Thoracic aorta (tissue), 2 donors: ENCODE measurements at places on chromosomes 5 and 9. TPM values are rescaled to one million over a fixed set of nuclear protein-coding genes. Genes with fewer than 3 reads are reported as not detected.

DRD1 gene
- total RNA-seq = 0.41 TPM

LCN12 gene
- total RNA-seq = 0.27 TPM

EIF4E1B gene
- total RNA-seq = not detected

MAPK9 gene
- total RNA-seq = 16.1 TPM

HSPA4 gene
- total RNA-seq = 55.3 TPM

WNT8A gene
- total RNA-seq = not detected

PDZD2 gene
- total RNA-seq = 15.7 TPM

ANKRD55 gene
- total RNA-seq = not detected

GOLGA1 gene
- 11.6 TPM for total RNA-seq

DNA sequence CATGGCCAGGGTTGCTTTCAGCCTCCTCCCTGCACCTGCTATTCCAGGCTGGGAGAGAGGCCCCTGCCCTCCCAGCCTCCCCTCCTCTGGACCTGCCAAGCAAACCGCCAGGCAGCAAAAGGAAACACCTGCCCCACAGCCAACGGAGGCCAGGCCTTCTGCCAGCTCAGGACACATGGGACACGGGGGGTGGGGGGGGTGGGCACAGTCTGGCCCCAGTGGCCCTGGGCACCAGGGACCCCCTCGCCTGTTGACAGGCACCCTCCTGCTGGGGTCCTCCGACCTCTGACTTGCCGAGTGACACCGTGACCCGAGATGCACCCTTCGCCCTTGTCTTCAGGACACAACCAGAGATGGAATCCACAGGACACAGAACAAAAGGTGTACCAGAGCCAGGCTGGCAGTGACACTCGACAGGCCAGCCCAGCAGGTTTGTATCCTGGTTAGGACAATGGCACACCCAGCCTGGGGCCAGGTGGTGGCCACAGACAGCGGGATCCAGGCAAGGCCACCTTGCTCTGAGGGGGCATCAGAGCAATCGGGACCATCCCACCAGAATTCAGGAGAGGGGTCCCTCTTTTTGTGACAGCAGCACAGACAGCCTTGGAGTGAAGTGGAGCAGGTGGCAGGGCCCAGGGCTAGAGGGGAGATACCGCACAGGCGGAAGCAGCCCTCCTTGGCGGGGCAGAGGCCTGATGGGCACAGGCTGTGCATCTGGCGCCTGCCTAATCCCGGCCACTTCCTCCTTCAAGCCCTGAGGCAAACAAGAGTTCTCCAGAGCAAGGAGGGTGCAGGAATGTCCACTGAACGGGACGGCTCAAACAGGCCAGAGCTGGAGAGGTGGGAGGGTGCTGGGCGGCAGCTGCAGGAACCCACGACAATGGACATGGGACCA, 1.3 kb upstream of the TMEM210 start:
- no peak for DNase-seq

DNA sequence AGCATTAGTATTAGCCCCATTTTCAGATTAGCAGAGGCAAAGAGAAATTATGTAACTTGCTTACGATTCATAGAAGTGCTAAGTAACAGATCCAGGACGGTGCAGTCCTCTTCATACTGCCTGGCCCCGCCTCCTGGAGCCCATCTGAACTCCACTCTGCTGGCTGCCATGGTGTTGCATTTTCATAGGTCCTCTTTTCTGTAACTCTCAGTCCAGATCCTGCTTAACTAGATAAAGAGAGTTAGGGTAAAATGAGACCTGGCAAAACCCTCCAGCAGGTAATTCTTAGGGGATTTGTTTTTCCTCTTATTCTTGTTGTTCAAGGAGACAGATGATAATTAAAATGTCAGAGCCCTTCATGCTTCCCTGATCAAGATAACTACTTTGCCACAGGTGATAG, 135.1 kb upstream of the EFNA5 start:
- no peak for DNase-seq

DNA sequence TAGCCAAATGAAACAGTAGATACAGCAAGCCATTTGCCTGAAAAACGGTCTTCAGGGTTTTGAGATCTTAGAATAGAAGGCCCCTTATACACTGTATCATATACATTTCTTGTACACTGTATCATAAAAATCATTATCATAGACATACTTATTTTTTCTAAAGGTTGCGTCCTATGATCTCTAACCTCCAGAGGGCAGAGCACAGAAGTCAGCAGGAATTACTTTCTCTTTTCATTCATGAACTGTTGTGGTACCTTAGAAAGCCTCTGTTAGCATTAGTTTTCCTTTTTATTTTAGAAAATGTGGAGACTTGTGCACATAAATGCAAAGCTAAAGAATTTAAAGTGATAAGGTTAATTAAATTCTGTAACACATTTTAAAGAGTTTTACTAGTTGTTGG, 115.4 kb downstream of the OXCT1 start:
- no peak for DNase-seq

- DNase-seq = no peak
Measured at GRCh38 chr9:123470121-123470782, 114.3 kb downstream of the CRB2 start.

DNA sequence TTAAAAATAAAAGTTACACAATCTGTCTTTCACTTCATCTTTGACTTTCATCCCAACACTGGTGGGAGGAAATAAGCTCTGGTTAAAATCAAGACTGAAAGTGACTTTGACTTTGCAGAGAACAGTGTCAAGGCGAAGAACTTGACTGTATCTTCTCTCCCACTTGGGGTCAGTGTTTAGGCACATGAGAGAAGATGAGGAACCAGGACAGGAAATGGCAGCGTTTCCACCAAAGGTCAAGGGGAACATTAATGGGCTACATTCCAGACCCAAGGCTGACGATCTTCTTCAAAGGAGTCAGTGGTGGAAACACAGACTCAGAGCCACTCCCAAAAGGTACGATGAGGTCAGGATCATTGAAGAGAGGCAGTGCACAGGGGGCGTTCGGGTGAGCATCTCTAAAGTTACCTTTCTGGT, 409.5 kb downstream of the ARHGEF28 start:
- DNase-seq = no peak

DNA sequence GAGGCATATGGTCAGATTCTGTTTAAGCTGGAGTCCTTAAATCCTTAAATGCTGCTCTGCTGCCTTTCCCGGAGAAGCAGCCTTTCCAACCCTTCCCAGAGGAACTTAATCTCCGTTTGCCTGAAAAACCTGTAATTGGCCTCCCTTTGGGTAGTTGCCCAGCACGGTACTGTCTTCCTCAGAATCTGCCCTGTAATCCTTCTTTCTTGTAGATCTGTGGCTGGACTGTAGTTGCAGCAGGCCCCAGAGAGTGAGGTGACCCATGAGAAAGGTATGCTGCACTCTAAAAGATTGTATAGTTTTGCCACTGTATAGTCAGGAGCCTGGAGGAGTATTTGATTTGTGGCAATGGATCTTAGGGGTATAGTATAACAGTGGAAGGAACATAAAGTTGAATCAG, 11.7 kb downstream of the SPIN1 start:
- DNase-seq = no peak

DNA sequence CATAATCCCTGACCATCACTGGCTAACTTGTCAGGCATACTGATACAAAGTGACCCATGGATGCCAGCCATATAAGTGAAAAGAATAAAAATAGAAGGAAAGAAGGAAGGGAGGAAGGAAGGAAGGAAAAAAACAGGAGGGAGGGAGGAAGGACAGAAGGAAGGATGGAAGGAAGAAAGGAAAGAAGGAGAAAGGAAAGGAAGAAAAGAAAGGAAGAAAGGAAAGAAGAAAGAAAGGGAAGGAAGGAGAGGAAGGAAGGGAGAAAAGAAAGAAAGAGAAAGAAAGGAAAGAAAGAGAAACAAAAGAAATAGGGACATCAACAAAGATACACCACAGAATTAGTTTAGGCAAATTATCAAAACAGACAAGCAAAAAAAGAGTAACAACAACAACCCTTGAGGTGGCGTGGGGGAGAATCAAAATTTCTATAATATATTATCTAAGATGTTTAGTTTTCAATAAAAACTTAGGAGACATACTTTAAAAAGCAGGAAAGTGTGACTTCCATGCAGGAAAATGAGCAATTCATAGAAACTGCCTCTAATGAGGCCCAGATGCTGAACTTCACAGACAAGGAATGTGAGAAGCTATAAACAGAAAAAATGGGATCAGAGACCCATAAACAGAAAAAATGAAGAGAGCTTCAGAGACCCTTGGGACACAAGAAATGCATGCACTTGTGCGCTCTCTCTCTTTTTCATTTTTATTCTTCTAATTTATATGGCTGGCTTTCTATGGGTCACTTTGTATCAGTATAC, 96.1 kb upstream of the NFIL3 start:
- DNase-seq = no peak

DNA sequence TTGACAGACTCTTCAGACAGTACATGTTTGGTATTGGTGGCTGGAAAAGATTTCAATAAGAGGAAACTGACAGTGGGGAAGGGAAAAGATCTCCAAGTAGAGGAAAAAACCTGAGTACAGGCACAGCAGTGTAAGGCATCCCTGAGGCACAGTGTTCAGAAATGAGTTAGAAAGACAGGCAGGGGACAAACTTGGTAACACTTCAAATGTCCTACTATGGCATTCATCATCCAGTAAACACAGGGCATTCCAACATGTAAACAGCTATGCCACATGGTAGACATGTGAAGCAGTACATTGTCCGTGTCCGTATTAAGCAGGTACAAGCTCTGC, 45.0 kb upstream of the NR5A1 start:
- DNase-seq = no peak

GRCh38 chr5:129631961-129632360, 115.9 kb upstream of the MINAR2 start:
- no peak for DNase-seq

GRCh38 chr9:93288891-93289883, 105.2 kb downstream of the WNK2 start:
- no peak for DNase-seq

DNA sequence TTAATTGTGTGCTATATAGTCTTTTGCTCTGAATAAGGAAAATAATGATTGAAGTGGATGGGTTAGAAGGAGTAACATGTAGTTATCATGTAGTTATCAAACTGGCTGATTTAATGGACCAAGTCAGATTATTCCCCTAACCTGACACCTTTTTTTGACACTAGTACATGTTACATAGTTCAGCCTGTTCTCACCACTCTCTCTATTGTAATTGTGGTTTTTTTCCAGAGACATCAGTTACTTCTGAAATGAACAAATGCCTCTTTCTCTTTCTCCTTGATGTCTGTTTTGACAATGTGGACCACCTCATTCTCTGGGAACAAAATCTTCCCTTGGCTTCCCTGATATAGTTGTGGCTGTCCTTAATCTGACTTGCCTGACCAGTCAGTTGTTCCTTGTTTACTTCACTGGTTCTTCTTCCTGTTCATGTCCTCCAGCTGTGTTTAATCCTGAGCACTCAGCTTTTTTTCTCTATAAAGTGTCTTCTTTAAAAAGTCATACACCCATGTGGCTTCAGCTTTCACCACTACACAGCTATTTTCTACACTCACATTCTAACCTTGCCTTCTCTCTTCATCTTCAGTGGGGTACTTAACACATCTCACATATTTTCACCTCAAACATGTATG, 243.4 kb downstream of the ARRDC3 start:
- DNase-seq = no peak

DNA sequence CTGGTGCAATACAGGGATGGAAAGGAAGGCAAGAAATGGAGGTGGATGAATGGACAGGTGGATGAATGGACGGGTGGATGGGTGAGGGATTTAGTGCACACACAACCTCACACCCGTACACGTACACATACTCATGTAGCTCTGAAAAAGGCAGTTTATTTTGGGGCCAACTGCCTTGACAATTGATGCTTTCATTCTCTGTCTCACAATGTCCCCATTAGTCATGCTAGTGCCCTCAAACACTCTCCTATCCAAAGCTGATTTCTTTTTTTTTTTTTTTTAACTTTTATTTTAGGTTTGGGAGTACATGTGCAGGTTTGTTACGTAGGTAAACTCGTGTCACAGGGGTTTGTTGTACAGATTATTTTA, 495.0 kb downstream of the DMAC1 start:
- no peak for DNase-seq

- DNase-seq = no peak
Measured at GRCh38 chr5:38872826-38873225, 27.0 kb downstream of the OSMR start.

DNA sequence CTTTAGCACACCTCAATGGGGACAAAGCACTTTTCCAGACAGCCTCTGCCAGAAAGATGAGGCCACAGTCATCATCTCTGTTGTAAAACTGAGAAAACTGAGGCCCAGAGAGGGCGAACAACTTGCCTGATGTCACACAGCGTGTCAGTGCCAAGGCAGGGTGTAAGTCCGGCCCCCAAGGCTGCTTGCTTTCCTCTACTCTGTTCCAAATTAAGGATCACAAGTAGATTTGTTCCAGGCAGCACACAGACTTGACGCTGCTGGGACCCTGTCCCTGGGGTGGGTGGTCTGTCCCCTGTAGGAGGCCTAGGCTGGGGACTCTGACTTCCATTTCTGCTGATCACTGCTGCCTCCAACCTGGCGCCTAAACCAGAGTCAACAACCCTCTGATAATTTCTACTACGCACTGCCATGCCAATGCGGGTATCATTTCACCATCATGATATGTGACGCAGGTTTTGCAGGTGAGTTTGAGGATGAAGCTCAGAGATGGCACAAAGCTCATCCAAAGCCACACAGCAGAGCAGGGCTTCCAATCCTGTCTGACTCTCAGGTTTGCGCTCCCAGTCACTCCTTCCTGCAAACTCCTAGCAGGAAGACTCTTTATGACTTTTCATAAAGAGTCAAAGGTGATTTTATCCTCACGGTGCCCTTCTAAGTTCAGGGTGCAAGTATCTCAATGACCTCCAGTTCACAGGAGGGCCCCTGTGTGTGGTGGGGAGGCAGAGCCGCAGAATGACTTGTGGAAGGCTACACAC, 13.5 kb upstream of the RALGDS start:
- DNase-seq = no peak

- DNase-seq = no peak
Measured at GRCh38 chr5:81896764-81897163, 75.1 kb upstream of the ATG10 start.

DNA sequence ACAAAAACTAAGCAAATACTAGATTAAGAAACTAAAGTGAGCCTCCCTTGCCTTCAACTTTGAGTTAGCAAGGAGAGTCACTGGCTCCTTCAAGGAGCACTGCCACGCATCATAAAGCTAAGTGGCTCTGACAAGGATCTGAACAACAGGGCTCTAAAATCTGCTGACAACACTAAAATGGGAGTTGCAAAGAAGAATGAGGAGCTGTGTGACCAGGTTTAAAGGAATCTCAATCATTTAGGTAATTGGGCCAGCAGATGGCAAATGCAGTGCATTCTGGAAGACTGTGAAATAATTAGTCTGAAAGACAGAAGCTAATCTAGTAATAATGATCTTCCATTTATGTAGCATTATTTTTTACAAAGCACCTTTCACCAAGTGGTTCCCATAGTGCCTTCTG, 297.0 kb upstream of the TAS2R1 start:
- no peak for DNase-seq

DNA sequence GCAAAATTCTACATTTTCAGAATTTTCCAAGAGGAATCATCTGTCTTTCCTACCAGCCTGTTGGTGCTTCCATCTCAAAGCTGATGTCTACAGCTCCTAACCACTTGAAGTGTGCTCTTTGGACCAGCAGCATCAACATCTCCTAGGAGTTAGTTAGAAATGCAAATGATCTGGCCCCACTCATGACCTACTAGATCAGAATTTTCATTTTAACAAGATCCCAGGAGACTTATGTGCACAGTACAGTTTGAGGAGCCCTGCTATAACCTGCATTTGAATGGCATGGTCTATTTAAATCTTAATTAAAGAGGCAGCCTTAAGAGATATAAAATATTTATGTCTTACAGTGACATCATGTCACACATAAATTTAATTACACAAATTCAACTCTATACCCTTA, 33.8 kb downstream of the ITK start:
- no peak for DNase-seq
